ENCODE measurements at places on chromosomes 2 and 18. TPM values are rescaled to one million over a fixed set of nuclear protein-coding genes. Genes with fewer than 3 reads are reported as not detected.

GRCh38 chr18:25843791-25844190 is 246.6 kb downstream of the SS18 start:
- no peak for DNase-seq

DNA sequence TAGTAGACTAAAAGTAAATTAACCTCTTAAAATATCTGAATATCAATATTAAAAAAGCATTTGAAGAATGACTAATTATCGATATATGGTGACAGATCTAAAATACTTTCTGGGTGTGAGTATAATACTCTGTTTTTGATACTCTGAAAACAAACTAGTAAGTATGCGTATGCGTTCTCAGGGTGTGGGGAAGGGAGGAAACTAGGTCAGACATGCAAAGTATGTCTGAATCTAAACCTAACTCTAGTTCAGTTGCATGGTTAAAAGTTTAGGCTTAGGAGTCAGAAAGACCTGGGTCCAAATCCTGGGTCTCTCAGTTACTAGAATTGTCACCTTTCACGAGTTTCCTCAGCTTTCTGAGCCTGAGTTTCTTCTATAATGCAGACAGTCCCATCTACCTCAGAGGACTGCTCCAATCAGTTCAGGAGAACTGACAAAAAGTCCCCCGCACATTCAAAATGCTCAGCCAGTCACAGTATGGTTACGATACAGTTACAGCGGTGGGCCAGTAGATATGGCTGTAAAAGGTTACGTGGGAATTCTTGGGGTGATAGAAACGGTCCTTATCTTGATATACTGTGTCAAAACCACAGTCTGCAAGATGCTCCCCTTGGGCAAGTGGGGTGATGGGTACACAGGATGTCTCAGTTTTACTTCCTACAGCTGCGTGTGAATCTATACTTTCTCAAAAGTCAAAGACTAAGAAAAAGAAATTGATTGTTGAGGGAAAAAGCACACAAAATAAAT is 29.2 kb downstream of the UNC50 start:
- DNase-seq: no peak

- DNase-seq: no peak
Measured at GRCh38 chr2:25905126-25905525, 26.8 kb upstream of the ASXL2 start.

DNA sequence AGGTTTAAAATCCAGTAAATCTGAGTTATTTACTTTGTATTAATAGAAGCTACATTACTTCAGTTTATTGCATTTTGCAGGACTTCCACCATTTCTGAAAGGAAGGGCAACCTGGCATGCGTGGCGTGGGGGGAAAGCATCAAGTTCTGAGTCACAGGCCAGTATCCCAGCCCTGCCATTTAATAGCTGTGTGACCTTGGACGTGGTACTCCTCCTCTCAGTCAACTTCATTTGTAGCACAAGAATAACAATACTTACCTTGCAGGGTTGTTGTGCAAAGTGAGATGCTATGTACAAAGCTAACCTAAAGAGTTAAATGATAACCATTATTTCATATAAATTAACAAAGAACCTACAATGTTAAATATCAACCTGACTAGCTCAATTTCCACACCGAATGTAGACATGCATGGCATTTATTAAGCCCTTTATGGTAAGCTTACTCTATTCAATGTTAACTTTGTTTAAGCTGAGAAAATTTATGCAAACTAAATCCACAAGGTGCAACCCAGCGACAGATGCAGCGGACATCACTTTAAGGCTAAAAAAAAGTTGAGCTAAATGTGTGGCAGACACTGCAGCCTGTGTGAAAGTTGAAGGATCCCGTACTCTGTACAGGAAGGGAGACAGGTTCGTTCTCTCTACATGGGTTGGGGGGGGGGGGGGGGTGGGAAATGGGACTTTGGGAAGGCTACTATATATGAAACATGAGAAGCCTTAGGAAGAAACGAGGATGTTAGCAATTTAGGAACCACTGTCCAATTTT is 17.2 kb upstream of the STPG4 start:
- no peak for DNase-seq

GRCh38 chr2:10193851-10194820 is 71.6 kb downstream of the RRM2 start:
- DNase-seq: no peak

Gene IL1B
- total RNA-seq: 0.25 TPM

Gene SLC20A1
- 23.6 TPM for total RNA-seq

DNA sequence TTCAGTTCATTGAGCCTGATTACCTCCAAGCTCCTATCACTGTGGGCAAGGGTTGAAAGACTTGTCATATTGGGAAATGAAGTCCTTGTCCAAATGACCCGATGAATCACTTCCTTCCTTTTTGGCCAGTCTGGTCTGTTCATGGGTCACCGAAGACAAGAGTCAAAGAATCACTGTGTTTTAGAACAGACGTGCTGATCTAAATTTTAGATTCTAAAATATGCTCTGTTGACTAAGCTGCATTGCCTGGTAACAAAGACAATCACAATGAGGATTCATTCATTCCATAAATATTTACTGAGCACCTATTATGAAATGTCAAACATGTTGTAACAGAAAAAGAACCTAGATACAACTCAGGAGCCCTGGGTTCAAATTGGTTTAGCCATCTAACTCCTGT is 99.4 kb upstream of the RND3 start:
- DNase-seq: no peak

GRCh38 chr2:176643646-176644045 is 374.4 kb downstream of the MTX2 start:
- DNase-seq: no peak

Gene CCBE1
- not detected for total RNA-seq

Data from psoas muscle (tissue), 8 donors.